ENCODE measurements at places on chromosomes 12 and 14. TPM values are rescaled to one million over a fixed set of nuclear protein-coding genes. Genes with fewer than 3 reads are reported as not detected.

ACTR6 gene
- 25.2 TPM for total RNA-seq

GPRC5D gene
- total RNA-seq: not detected

ALG10B gene
- total RNA-seq: 4.9 TPM

MAGOHB gene
- 53.4 TPM for total RNA-seq

TRMT5 gene
- 12.3 TPM for total RNA-seq

GTF2H3 gene
- total RNA-seq: 29.1 TPM

PSMD9 gene
- 125 TPM for total RNA-seq

ADAMTS20 gene
- not detected for total RNA-seq
